ENCODE measurements at places on chromosomes 16 and 17.

DNA sequence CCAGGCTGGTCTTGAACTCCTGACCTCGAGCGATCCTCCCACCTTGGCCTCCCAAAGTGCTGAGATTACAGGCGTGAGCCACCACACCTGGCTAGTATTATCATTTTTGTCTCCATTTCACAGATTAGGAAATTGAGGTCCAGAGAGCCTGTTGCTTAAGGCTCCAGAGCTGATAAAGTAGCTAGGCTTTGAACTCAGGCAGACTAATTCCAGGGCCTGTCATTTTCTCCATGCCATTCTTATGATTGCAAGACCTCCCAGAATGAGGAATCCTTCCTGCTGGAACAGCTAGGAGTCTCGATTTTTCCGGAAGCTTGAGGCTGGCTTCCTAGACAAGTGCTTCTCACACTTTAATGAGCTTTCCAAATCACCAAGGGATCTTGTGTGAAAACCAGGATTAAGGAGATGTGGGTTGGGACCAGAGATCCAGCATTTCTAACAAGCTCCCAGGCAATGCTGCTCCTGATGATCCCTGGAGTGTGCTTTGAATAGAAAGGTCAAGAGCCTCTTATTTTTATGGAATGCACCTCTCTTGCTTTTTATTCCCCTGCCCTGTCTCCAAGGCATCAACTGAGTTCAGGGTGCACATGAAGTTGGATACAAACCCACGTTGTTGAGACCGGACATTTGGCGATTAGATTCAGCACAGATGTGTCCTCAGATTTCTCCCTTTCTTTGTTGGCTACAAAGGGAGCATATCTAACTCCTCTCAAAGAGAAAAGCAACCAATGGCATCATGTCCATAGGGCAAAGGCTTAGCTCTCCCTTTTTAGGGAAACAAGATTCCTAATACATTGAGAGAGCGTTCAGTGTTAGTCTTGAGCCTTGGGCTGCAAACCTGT, 40.3 kb upstream of the FAM20A start:
- DNase-seq = no peak

DNA sequence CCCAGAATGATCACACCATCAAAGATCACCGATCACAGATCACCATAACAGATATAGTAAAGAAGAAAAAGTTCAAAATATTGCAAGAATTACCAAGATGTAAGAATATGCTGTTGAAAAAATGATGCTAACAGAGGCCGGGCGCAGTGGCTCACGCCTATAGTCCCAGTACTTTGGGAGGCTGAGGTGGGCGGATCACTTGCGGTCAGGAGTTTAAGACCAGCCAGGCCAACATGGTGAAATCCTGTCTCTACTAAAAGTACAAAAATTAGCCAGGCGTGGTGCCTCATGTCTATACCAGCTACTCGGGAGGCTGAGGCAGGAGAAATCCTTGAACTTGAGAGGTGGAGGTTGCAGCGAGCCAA, 53.2 kb downstream of the CPPED1 start:
- no peak for DNase-seq

DNA sequence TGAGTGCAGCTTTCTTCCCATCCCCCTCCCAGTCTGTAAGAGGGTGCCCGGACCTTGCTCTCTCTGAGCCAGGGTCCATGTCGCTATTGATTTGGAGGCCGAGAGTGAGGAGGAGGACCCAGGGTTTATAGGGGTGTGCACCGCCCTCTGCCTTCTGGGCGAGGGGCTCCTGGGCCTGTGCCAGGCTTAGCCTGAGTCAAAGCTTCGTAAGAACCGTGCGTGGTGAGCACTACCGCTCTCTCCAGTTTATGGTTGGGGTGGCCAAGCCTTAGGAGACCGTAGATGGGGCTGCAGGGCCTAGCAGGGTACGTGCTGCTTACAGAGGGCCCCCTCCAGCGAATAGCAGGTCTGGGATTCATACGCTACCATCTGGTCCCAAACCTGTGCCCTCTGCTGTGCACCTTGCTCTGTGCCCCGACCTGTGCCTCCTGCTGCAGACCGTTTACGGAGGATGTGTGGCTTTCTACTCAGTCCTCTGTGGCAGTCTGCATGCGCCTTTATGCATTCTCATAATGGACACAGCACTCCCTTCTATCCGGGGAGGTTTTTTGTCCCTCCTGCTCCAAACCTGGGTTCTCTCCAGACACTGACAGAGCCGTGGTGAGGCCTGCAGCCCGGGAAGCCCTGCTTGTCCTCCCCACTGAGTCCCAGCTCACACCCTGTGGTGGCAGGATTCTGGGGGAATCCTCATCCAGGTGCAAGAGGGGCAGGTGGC, 54.7 kb downstream of the PGS1 start:
- no peak for DNase-seq

DNA sequence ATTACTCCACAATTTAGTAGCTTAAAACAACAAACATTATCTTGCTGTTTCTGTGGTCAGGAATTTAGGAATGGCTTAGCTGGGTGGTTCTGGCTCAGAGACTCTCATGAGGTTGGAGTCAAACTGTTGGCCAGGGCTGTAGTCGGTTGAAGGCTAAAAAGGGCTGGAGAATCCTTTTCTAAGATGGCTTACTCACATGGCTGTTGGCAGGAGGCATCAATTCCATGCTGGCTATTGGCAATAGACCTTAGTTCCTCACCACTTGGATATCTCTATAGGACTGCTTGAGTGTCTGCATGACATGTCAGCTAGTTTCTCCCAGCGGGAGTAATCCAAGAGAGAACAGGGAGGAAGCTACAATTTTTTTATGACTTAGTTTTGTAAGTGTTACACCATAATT, 6.6 kb upstream of the EFCAB13 start:
- DNase-seq = no peak

All from activated gamma-delta T cell treated with anti-CD3 and anti-CD28 coated beads, Interleukin-2, amount 50 U/mL, for 16 hours (primary cell).